Activated CD8-positive, alpha-beta T cell treated with anti-CD3 and anti-CD28 coated beads, Interleukin-2, amount 10 ng/mL, durations not matched to agents 7 days and 5 days (primary cell): ENCODE measurements at places on chromosomes 12 and 14.
A peak's percentile ranks its signal among the peaks of the same experiment; 100 is the strongest.

- DNase-seq = no peak
These were observed 116.6 kb downstream of the BCL11B start for GRCh38 chr14:99155173-99156089.

GRCh38 chr12:52582971-52583456 lies 9.4 kb upstream of the KRT74 start:
- DNase-seq = peak; percentile 76

GRCh38 chr14:101501341-101501740 lies 60.0 kb upstream of the DIO3 start:
- DNase-seq = no peak

DNA sequence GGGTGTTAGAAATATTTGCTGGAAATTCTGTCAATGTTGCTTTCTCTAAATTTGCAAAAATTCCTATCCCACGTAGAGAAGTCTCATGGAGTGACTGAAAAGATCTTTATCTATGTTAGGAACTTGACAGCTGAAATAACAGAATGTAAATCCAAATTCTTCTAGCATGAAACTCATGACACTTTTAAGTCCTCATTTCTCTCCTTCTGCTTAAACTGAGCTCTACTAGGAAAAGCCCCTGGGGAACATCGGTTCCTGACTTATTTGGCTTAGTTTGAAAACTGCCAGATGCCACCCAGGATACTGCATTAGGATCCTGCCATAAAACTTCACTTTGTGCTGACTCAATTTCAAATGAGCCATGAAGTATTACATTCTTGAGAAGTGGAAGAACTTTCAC lies 426.0 kb downstream of the GALC start:
- no peak for DNase-seq

DNA sequence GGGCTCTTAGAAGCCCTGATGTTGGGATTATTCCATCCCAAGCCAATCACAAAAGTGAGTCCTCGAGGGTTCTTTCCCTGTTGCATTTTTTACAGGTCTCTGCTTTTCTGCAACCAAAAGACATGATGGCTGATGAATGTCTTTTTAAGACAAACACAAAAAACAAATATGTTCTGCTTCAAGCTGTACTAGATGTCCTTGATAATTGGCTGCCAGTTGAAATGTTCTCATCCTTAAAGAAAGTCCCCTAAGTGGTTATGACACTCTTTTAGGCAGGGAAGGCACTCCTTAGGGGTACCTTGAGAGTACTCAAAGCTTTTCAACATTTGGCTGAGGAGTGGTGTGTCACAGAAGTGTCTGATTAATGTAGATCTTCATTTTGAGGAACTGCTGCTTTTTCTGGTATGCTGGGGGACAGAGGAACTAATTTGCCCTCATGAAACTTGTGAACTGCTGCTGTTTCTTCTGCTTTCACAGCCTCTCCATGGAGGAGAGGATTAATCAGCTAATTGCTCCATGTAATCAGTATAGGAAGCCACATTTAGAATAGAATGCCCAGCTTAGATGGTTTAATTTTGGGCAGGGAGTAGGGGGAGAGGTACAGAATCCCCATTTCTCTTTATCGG lies 22.8 kb upstream of the IGF1 start:
- DNase-seq = no peak

GRCh38 chr12:104596134-104596799 lies 139.5 kb downstream of the CHST11 start:
- no peak for DNase-seq
